ENCODE measurements at places on chromosomes 6 and 20. TPM values are rescaled to one million over a fixed set of nuclear protein-coding genes. Genes with fewer than 3 reads are reported as not detected.

GRCh38 chr6:84166395-84166794 lies 61.0 kb downstream of the CEP162 start:
- DNase-seq: no peak

Gene CSNK2A1
- total RNA-seq: 115 TPM

DNA sequence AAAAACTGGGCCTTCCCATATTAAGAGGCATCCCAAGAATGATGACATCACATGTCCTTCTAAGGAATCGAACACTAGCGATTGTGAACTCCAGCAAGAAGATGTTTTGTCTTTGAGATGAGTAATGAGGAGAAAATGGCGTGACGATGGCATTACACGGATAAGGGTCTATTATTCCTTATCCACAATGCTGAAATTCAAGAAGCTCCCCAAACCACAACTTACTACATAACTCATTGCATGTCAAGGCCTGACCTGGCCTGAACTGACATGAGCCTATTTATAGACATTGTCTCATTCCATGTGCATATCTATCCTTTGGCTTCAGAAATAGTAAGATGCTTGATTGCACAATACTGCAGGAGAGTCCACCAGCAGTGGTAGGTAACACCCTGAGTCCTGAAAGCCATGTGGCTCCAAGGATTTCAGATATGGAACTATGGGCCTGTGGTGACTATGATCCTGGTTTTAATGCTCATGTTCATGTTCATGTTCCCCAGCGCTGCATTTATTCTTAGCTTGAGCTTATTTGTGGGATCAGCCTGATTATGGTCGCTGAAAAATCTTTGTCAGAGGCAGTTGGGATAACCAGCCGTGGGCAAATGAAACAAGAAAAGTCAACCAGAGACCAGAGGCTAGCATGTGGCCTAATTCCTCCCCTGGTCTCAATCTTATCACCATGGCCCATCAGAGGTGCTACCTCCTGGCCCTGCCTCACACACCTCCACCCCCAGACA lies 183.2 kb upstream of the JARID2 start:
- no peak for DNase-seq

Gene MYLK2
- 2.9 TPM for total RNA-seq

Gene BCAS4
- total RNA-seq: 11.1 TPM

DNA sequence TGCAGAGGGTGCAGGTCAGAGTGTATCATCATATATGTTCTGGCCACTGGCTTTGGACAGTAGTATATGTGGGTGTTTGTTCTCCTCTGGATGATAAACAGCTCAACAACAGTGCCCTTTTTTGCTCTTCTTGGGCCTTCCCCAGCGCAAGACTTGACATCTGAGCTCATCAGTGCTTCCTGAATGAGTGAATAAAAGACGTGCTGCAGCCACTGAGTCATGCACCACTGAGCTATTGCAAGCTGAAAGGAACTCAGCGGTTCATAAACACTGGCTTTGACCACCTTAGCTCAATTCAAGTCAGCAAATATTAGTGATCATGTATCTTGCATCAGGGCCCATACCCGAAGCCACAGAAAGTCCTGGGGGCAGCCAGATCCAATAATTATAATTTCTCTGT lies 105.3 kb upstream of the KCNG1 start:
- no peak for DNase-seq

Gene VGLL2
- not detected for total RNA-seq

Gene KHDC1
- total RNA-seq: 2.9 TPM

DNA sequence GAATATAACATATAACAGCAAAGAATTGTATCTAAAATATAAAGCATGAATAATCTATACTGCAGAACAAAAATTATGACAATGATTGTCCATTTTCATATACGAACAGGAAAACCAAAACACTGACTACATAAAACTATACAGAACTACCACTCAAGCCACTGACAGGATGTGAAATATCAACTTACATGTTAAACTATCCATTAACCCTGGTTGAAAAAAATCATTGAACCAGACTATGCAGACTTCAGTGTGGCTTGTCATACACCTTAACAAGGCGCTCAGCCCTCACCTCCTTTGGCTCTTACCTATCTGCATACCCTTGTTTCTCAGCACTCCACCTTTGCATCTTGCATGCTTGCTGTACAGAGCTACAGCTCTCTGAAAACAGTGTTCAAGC lies 34.9 kb downstream of the ASCC3 start:
- DNase-seq: no peak

DNA sequence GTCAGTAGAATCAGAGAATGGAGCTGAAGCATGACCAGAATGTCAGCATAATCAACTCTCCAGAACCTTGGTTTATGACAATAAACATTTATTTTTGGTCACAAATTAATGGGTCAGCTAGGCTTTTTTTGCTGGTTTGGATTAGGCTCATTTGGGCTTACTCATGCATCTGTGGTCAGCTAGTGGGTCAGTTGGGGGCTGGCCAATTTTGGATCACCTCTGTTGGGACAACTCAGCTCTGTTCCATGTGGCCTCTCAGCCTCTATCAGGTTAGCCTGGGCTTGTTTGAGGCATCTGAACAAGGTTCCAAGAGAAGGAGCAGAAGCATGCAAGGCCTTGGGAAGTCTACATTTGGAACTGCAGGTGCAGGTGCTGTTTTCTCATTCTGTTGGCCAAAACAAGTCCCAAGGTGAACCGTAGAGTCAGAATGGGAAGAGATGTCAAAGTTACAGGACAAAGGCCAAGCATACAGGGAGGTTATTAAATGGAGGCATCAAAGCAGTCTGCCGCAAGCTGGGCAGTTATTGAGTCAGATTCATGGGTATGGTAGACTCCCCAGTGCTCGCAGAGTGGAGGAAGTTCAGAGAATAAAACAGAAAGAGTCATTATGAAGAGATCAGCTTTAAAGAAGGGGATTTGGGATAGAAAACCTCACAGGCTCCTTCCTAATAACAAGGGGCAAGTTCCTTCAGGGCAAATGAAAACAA lies 173.0 kb downstream of the PLCB4 start:
- no peak for DNase-seq

Gene TTK
- 7.2 TPM for total RNA-seq

- DNase-seq: no peak
Observed at GRCh38 chr6:145327586-145327985, 407.7 kb downstream of the EPM2A start.

Gene GNAS-AS1
- total RNA-seq: not detected

- no peak for DNase-seq
Observed at GRCh38 chr6:88380618-88381288, 214.6 kb upstream of the CNR1 start.

Gene C2
- not detected for total RNA-seq

- no peak for DNase-seq
Observed at GRCh38 chr6:132400555-132400882, 756 bp downstream of the MOXD1 start.

DNA sequence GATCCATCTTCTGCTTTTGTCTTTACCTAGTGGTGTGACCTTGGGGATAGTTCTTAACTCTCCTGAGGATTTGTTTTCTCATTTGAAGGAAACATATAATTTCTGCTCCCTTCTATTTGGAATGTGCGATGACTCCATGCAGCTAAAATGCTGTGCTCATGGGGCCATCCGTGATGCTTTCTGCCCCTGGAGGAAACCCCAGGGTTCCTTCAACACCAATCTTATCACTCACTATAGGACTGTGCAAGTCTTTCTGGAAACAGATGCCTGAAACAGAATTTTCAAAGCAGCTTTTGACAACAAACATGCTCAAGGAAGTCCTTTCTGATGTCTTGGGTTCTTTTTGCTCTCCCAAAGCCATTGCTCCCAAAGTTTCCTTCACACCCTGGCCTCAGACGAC lies 128.8 kb upstream of the GGTLC1 start:
- no peak for DNase-seq

Gene FOXS1
- total RNA-seq: 0.82 TPM

Gene HS3ST5
- total RNA-seq: not detected

DNA sequence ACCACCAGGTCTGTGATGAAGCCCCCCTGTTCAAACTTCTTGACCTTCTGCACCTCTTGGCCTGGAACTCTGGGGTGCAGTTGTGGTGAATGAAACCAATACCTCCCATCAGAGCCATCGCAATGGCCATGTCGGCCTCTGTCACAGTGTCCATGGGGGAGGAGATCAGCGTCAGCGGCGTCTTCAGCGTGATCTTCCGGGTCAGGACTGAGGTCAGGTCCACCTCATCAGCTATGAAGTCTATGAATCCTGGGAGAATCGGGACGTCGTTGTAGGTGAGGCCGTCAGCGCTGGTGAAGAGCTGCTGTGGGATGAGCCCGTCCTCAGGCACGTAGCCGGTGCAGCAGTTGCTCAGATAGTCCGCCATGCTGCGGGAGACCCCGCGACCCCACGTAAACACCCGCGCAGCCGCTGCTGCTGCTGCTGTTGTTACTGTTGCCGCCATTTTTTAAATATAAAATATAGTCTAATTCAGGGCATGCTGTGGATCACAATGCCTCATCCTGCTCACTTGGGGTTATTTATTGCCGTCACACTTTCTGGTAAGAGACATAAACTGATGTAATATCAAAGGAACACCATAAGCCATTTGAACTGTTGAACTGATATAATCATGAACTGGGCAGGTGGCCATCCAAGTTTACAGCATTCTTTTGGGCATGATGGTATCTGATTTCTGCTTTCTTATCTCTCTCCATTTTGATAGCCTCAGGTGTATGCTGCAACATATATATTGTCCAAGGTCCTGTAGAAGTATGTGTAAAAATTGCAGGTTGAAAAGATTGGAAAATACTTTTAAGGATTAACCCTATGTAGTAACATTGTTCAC lies 18.7 kb upstream of the RNF144B start:
- DNase-seq: no peak

- DNase-seq: no peak
Observed at GRCh38 chr20:13468166-13468565, 170.6 kb downstream of the TASP1 start.

Measured in glomerular endothelial cell (primary cell).